NCI-H460 (cell line): ENCODE measurements at places on chromosomes 3 and 15. TPM values are rescaled to one million over a fixed set of nuclear protein-coding genes. Genes with fewer than 3 reads are reported as not detected.

DNA sequence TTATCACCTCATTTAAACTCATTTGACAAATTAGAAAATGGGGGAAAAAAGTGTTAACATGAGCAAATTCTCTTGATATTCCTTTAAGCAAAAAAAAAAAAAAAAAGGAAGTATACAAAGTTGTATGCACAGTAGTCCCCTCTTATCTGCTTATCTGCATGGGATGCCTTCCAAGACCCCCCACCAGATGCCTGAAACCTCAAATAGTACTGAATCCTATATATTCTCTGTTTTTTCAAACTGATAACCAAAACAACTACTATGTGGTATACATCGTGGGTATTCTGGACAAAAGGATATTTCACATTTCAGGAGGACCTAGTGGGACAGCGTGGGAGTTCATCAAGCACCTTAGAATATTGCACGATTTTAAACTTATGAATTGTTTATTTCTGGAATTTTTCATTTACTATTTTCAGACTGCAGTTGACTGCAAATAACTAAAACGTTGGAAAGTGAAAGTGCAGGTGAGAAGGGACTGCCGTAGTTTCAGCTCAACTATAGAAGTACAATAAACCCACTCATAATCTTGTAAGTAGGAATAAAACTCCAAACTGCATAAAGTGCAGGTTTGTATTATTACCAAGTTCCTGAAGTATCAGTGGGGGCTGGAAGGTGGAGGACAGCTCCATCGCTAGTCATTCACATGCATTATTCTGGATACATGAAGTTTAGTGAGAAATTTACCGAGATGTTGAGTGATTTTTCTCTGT lies 43.6 kb upstream of the PLCL2 start:
- DNase-seq = no peak

The TGM4 gene
- not detected in 2 replicates for total RNA-seq

DNA sequence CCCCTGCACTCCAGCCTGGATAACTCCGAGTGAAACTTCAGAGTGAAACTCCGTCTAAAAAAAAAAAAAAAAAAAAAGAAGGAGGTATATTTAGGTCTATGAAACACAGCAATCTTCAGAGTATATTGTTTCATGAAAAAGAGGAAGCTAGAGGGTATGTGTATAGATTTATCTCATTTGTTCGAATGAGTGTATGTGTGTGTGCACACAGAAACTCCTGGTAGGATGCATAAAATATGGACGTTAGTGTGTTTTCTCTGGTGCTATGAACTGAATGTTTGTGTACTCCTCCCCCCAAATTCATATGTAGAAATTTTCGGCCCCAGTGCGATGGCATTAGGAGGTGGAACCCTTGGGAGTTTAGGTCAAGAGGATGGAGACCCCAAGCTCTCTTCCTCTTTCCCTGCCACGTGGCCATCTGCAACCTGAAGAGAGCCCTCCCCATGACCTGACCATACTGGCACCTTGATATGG lies 98.6 kb upstream of the KLF13 start:
- DNase-seq = no peak

The CILP gene
- total RNA-seq = not detected in 2 replicates

GRCh38 chr3:184716622-184717398 lies 4.9 kb upstream of the MAGEF1 start:
- no peak for DNase-seq

DNA sequence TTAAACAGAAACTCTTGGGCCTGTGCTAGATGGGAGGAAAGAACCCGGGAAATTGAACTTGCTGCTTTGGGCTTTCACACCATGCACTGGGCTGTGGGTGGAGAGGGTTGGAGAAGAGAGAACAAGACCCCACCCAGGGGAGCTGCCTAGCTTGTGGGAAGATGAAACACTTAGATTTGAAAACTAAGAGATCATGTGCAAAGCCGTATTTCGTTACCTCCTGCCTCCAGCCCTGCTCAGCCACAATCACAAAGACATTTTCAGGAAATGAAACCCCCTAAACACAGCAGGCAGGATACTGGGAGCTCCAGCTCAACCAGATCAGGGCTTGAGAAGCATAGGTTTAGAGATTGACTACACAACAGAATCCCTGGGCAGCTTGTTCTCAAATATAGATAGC lies 183.0 kb upstream of the C2CD4B start:
- no peak for DNase-seq

GRCh38 chr3:188113756-188114155 lies 40.2 kb upstream of the LPP start:
- no peak for DNase-seq

DNA sequence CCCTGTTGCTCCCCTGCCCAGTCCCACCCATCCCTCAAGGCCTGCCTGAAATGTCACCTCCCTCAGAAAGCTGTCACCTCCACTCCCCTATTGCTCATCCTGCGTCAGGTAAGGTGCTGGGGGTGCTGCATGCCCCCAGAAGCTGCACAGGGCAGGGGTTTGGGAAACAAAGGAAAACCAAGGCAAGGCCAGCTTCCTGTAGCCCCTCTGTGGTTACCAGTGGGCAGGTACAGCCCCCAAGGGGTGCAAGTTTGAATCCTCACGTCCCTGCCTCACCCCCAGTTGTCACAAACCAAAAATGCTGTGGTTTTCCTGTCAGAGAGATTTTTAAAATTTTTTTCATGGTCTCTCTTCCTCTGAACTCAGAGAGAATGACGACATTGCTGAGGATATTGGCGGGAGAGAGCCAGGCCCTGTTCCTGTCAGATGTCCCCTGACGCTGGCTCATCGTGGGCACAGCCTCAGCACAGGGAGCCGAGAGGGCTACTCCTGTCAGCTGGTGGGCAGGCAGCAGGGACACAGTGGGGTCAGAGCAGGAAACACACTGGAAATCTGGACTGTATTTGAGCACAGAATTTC lies 27.0 kb downstream of the PSTPIP1 start:
- no peak for DNase-seq

DNA sequence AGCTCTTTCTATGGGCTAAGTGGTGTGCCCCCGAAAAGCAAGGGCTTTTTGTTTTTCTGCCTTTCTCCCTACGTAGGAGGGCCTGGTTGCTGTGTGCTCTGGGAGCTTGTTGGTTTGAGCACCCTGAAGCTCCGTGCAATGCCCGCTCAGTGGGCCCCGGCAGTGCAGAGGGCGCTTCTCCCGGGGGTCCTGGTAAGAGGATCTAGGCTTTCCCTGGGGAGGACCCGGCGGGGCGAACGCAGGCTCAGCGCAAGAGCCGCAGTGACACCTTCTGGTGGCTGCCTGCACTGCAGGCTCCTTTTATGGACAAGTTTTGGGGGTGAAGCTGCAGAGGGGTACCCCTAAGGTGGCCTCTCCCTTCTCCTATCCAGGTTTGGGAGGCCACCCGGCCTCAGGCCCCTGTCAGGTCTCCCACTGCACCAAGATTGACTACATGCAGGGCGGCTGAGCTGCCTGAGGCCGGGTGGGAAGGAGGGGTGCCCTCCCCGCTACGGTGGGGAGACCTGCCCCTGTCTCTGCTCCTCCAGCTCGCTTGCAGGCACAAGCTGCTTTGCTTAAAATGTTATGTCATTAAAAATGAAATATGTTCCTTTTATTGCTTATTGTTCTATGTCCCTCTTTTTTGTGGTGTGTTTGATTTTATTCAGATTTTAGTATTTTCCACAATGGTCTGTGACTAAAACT lies 387.9 kb downstream of the GABRG3 start:
- peak; percentile 21 for DNase-seq

GRCh38 chr3:170585937-170586310 lies at the start of gene SLC7A14:
SLC7A14 (minus strand) TSS chr3:170586075; CDS start chr3:170526936, 59,139 bp downstream.
- no peak for DNase-seq

DNA sequence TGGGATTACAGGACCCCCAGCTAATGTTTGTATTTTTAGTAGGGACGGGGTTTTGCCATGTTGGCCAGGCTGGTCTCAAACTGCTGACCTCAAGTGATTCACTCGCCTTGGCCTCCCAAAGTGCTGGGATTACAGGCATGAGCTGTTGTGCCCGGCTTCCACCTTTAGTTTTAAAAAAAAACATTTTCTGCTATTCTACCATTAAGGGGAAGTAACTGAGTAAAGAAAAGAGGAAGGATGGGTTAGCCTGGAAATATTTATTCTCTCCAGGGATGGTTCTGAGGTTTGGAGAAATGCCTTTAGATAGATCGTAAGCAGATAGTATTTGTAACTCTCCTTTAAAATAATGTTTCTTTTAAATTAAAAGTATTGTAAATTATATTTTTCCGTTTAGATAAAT lies 3.1 kb downstream of the AP4E1 start:
- DNase-seq = no peak

DNA sequence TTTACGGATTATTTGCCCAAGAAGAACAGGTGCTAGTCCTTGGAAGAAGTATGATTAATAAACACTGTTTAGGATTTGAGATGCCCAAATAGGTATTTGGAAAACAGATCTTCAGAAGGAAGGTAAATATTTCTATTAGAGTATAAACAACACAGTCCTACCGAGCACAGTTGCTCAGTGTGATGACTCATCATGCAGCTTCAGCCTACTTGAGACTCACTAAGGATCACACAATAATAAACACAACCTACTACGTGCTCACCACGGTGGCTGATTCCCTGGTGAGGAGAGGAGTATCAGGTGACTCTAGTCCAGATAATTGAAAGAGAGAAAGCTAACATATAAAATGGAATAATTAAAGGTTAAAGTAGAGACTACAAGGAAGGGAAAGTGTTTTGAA lies 72.0 kb downstream of the PDZRN3 start:
- DNase-seq = no peak

DNA sequence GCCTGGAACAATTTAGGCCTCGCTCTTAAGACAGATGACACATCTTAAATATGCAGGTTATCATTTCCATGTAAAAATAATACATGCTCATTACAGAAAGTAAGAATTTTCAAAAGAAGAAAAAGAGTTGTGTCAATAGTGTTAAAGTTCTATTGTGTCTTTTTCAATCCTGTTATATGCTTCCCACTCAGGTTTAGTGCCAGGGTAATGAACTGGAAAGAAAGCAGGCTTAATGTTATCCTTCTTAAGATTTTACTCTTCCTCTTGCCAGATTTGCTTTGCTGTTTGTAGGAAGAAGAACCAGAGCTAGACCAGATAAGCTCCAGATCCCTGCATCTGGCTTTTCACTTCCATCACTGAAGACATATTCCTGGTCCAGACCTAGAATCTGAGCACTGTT lies 128.6 kb downstream of the TPRG1 start:
- DNase-seq = no peak
